Caki2 (cell line): ENCODE measurements at places on chromosomes 4 and X. TPM values are rescaled to one million over a fixed set of nuclear protein-coding genes. Genes with fewer than 3 reads are reported as not detected.
A peak's percentile ranks its signal among the peaks of the same experiment; 100 is the strongest.

- peak; percentile 89 for DNase-seq
Observed at GRCh38 chr4:147578051-147578476, 39.1 kb upstream of the TMEM184C start.

PAK3 gene
- not detected in 2 replicates for total RNA-seq

GRCh38 chrX:142040906-142041305 is 137.2 kb downstream of the MAGEC1 start:
- no peak for DNase-seq

GRCh38 chr4:74203467-74203866 is 45.5 kb downstream of the MTHFD2L start:
- no peak for DNase-seq

LRPAP1 gene
- total RNA-seq, result 183 and 215 TPM in 2 replicates

SMIM43 gene
- total RNA-seq, result not detected in 2 replicates

GAGE2A gene
- total RNA-seq, result not detected in 2 replicates

- no peak for DNase-seq
Observed at GRCh38 chr4:1033840-1034551, 22.6 kb downstream of the FGFRL1 start.

GRCh38 chrX:122626871-122627270 is 557.2 kb upstream of the GRIA3 start:
- no peak for DNase-seq

ZAR1 gene
- not detected in 2 replicates for total RNA-seq

DNA sequence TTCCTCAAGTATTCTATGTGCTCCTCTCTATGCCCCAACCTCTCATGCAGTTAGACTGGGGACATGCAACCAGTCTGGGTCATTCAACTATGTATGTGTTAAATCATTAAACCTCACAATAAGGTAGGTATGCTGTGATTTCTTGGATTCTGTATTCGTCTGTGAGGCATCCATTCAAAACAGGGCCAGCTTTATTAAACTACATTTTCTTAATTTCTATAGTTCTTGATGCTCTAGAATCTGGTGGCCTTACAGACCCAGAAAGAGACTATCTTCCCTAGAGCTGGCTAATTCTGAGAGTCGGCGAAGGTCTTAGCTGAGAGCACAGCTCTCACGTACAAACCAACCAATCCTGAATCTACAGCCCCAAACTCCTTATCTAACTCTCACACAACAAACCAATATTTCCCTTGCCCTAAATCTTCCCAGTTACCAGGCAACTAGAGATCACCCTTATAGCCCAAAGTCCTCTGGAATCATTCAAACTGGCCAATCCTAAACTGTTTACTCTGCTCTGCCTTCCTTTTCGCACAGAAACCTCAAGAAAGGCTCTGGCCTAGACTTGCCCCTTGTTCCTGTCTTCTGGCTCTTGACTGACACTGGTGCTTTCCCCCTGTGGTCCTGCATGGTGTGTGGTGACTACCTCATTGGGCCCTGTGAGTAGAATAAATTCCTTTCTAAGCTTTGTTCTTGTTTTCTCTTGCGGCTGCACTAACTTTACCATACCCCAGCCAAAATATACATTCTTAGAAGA is 203.5 kb upstream of the TET2 start:
- DNase-seq, result no peak

GRCh38 chrX:117957128-117957527 is 159.5 kb downstream of the KLHL13 start:
- peak; percentile 2 for DNase-seq

DNA sequence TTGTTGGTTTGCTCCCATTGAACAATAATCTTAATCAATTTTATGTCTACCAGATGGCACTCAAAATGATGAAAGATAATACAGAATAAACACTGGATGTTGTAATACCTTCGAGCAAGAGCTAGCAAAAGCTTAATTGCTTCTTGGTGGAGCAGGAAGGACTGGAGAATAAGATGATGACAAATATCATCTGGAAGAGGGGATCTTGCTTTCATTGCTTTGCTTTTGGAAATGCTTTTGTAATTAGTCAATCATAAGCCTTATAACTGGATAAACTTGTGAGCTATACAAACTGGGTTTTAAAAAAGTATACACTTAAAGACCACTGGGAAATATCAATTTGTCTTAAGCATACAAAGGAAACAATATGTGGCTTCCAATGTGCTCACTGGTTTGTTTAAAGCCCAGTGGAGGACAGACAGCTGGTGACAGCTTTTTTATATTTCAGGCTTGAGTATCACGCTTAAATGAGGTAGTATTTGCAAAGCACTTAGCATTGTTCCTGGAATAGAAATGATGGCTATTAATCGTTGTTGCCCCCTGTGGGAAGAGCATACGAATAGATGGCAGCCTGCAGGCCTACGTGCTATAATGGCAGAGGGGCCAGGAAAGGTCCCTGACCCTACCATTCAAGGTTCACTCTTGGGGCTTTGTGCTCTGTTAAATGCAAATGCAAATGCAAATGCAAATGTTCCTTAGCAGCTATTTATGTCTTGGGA is 61.2 kb downstream of the TMEM150C start:
- no peak for DNase-seq

DNA sequence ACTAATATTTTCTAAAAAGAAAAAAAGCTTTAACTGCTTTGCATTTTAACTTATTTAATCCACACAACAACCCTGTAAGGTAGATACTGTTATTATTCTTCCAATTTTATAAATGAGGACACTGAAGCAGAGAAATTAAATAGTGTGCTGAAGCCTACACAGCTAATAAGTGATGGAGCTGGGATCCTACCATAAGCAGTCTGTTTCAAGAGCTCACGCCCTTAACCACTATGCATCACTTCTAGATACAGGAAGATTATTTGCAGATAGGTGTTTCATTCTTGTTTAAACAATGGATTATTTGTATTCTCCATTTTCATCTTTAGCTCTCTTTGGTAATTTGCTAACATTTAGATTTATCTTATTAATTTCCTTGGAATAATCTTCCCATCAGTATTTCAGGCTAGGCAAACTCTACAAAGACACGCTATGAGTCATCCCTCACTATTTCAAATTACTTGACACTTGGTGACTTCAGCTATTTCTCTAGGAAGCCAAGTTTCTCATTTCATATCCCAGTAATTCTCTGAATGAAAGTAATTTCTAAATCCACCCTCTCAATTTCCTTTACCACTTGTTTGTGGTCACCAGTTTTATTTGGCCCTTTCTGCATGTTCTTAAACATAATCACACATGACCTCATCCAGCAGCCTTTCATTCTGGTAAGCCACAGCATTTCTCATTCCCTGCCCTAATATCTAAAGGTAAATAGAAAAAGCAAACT is 67.3 kb downstream of the ASB9 start:
- peak; percentile 3 for DNase-seq

- DNase-seq, result no peak
Observed at GRCh38 chr4:153024466-153024865, 88.3 kb downstream of the FHDC1 start.

RAB40A gene
- total RNA-seq, result not detected in 2 replicates

COL4A5 gene
- total RNA-seq, result 1.0 and 11.0 TPM in 2 replicates
